DND-41 (cell line): ENCODE measurements at places on chromosomes 3 and 15.

- DNase-seq = no peak
- H3K27me3 ChIP-seq = peaks cover 3% of the 10 kb centered on the region
- no peaks in the 10 kb centered on the region for H3K36me3 ChIP-seq
- no peak overlapping the region for H3K27ac ChIP-seq
- H3K4me3 ChIP-seq = no peak overlapping the region
- H3K4me1 ChIP-seq = no peaks in the 10 kb centered on the region
These were observed 8.9 kb upstream of the CSPG4 start for GRCh38 chr15:75721480-75721922.

- no peaks in the 10 kb centered on the region for H3K27me3 ChIP-seq
- DNase-seq = no peak
- H3K4me3 ChIP-seq = no peak overlapping the region
- H3K27ac ChIP-seq = no peak overlapping the region
- H3K36me3 ChIP-seq = no peaks in the 10 kb centered on the region
These were observed 159.4 kb downstream of the KLF13 start for GRCh38 chr15:31485911-31486461.

DNA sequence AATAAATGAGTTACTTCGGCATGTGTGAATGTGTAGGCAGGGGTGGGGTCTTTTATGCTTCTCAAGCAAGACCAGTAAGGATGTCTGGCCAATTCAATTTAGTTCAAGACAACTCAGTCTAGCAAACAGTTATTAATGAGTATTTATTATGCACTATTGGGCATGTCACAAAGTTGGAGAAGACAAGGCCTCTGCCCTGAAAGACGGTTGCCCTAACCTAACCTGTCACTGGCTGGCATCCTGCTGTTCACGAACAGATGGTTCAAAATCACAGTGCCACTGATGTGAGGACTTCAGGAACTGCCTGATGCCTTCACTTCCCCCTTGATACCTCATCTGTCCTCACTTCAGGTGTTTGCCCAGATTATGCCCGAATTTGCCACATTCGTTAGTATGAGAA, 217.8 kb downstream of the SOX2 start:
- no peaks in the 10 kb centered on the region for H3K36me3 ChIP-seq
- no peak overlapping the region for H3K27ac ChIP-seq
- no peaks in the 10 kb centered on the region for H3K4me1 ChIP-seq

- H3K4me3 ChIP-seq = no peak overlapping the region
- H3K4me1 ChIP-seq = no peaks in the 10 kb centered on the region
These were observed 88.3 kb downstream of the SOX14 start for GRCh38 chr3:137852391-137852830.

DNA sequence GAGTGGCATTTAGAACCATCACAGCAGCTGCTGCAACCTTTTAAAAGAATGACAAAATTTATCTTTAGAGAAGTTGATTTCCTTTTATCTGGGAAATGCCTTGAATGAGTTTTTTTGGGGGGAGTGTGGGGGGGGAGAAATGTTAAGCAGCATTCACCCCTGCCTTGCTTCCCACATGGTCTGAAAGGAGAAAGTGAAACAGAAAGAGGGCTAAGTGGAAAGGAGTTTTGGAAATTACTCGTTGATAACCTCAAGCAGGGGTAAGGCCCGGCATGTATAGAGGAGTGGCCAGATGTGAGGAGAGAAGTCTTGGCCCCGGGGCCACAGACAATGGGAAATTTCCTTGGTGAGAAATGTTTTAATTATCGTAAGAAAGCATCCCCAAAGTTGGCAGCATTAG, 23.5 kb downstream of the B3GALNT1 start:
- H3K27ac ChIP-seq = peak overlapping the region; percentile 49
- DNase-seq = peak; percentile 32
- H3K27me3 ChIP-seq = no peaks in the 10 kb centered on the region
- H3K4me3 ChIP-seq = no peak overlapping the region

DNA sequence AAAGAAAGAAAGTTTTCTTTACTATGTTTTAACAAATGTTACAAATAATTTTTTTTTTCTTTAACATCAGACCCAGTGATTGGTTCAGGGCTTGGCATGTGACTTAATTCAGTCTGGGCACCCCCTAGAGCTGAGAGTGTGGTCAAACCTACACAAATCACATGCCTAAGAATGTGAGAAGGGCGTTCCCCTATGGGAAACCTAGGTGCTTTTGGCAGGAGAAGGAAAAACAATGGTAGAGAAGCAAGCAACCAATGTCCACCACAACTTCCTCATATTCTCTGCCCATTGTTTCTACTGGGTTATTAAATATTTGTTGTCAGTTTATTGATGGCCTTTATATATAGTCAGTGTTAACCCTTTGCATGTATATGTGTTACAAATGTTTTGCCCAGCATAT, 21.4 kb upstream of the PIAS1 start:
- H3K27ac ChIP-seq = no peak overlapping the region
- no peaks in the 10 kb centered on the region for H3K27me3 ChIP-seq
- no peak for DNase-seq
- H3K36me3 ChIP-seq = no peaks in the 10 kb centered on the region
- H3K4me1 ChIP-seq = no peaks in the 10 kb centered on the region
- H3K4me3 ChIP-seq = no peak overlapping the region

DNA sequence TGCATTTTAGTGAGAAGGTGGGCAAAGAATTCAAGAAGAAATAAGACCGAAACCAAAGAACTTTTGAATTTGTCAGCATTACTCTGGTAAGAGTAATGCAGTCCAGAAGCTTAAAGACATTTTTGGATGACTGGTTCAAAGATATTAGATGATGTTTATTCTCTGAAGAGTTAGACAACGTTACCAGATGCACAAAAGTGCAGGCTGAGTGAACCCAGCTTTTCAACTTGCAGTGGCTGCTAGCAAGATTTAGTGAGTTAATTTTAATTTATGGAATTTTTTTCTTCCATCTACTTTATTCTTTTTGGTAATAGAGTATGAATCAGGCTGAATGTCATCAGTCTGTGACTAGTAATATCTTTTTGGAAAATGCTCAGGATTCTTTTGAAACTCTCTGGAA, 267.3 kb upstream of the AZI2 start:
- no peaks in the 10 kb centered on the region for H3K4me1 ChIP-seq
- no peak for DNase-seq
- no peaks in the 10 kb centered on the region for H3K27me3 ChIP-seq
- no peak overlapping the region for H3K27ac ChIP-seq

- no peak overlapping the region for H3K4me3 ChIP-seq
- DNase-seq = no peak
- no peaks in the 10 kb centered on the region for H3K36me3 ChIP-seq
- H3K27me3 ChIP-seq = no peaks in the 10 kb centered on the region
These were observed 745.7 kb upstream of the CCDC54 start for GRCh38 chr3:106631373-106632108.

DNA sequence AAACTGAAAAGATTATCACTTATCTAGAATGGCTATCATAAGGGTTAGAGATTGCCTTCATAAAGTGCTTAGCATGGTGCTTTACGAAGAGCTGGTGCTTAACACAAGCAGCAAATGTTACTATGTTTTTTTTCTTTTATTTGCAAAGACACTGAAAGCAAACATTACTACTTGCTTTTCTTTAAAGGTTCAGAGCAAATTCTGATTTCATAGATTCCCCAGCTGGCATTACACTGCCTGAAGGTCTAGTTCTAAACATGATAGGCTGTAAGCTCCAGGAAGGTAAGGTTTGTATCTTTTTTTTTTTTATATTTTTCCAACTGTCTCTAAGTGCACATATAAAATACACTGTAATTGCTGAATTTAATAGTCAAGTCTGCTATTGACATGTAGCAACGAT, 71.9 kb downstream of the UQCC5 start:
- H3K4me3 ChIP-seq = no peak overlapping the region
- no peak overlapping the region for H3K27ac ChIP-seq
- H3K36me3 ChIP-seq = peaks cover 96% of the 10 kb centered on the region
- no peaks in the 10 kb centered on the region for H3K27me3 ChIP-seq

DNA sequence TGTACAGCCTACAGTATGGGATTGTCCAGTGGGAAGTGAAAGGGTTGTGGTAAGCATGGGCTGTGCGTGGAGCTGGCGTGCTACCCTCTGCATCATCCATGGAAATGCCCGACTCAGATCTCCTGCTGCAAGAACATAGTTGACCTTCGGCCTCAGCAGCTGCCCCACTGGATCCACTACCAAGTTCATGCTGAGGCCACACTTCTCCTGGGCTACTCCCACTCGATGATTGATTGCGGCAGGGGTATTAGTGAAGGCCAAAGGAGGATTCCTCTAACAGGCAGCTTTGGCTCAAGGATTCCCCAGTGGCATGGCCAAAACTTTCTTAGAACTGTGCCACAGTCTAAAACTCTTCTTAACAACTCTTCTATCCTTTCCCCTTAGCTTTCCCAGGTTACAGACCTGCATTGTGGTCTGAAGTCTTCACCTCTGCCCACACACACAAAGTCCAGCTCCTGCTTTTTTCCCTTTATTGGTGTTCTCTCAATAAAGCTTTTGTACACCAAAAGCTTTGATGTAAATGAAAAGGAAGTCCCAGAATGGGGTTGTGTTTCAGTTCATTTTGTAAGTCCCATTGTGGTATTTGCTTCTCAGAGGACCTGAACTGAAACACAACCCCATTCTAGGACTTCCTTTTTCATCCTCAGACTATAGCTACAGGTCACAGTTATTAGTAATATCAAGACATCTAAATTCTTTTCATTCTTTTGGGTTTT, 4.9 kb upstream of the TBC1D5 start:
- no peak for DNase-seq
- no peaks in the 10 kb centered on the region; the same call in 1 of the 2 replicates for H3K36me3 ChIP-seq
- no peak overlapping the region for H3K27ac ChIP-seq
- H3K27me3 ChIP-seq = no peaks in the 10 kb centered on the region

- DNase-seq = no peak
- H3K4me1 ChIP-seq = peaks cover 38% of the 10 kb centered on the region
- peaks cover 61% of the 10 kb centered on the region for H3K36me3 ChIP-seq
These were observed 4.7 kb downstream of the DLG1 start for GRCh38 chr3:197293605-197294237.

GRCh38 chr3:177468816-177469215, 271.5 kb upstream of the TBL1XR1 start:
- H3K4me1 ChIP-seq = no peaks in the 10 kb centered on the region
- H3K4me3 ChIP-seq = no peak overlapping the region
- H3K36me3 ChIP-seq = no peaks in the 10 kb centered on the region
- no peak for DNase-seq
- no peaks in the 10 kb centered on the region for H3K27me3 ChIP-seq
